ENCODE measurements at places on chromosomes 5 and 9.

GRCh38 chr9:81680006-81680405 is 9.3 kb downstream of the TLE1 start:
- DNase-seq, result no peak

DNA sequence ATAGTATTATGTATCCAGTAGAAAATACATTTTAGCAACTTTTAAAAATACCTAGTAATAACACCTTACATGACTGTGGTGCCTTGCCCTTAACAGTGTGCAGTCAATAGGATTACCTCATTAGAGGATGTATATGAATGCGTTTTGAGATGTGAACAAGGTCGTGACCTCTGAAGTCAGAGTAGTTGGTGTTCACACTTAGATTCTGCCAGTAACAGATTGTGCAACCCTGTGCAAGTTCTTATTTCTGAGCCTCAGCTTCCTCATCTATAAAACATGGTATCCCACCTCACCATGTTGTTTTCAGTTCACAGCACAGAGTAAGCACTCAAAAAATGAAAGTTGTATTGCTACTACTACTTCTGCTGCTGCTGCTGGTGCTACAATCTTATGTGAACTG is 347.3 kb downstream of the KDM4C start:
- no peak for DNase-seq

DNA sequence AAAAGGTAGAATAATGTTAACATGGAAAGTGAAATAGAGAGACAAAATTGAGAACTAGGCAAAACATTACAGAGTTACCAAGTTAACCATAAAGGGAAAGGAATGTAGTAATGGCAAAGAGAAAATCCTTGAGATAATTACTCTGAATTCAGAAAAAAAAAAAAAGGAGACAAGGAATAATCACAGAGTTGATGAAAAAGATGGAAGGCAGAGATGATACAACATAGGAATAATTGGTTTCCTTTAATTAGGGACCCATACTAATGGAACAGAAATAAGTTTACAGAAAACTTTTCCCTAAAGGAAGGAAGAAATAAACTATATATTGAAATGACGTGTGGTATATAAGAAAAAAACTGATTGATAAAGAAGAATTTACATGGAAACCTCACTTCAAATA is 254.1 kb upstream of the FBXL7 start:
- no peak for DNase-seq

GRCh38 chr9:72038890-72039410 is 21.5 kb downstream of the C9orf57 start:
- DNase-seq, result peak; percentile 77

GRCh38 chr5:66945389-66946349 is 250.9 kb downstream of the CD180 start:
- no peak for DNase-seq

- DNase-seq, result no peak
These were observed 12.8 kb downstream of the SLCO4C1 start for GRCh38 chr5:102283102-102283797.

- no peak for DNase-seq
These were observed 1188.1 kb downstream of the DTWD2 start for GRCh38 chr5:117800261-117800660.

- DNase-seq, result no peak
These were observed 60.2 kb downstream of the NRG2 start for GRCh38 chr5:139982975-139983240.

DNA sequence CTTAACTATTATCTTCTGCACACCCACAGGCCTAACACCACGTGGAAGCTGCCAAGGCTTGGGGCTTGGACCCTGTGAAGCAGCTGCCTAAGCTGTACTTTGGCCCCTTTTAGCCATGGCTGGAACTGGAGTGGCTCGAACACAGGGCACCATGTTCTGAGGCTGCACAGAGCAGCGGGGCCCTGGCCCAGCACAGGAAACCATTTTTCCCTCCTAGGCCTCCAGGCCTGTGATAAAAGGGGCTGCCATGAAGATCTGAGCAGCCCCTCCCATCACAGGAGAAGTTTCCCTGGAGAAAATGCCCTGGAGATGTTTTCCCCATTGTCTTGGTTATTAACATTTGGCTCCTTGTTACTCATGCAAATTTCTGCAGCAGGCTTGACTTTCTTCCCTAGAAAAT is 126.3 kb downstream of the MELK start:
- DNase-seq, result no peak

DNA sequence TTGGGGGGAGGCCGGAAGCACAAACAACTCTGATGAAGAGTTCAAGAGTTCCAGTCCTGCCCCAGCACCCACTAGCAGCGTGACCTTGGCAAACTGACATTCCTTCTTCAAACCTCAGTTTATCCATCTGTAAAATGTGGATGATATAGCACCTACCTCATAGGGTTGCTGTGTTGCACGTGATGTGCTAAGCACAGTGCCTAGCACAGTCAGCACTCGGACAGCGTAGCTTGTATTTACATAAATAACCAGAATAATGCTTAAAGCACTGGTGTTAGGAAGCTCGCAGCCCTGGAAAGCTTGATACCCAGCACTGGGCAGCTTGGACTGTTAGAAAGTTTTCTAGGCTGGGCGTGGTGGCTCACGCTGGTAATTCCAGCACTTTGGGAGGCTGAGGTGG is 5.1 kb downstream of the PKN3 start:
- no peak for DNase-seq

DNA sequence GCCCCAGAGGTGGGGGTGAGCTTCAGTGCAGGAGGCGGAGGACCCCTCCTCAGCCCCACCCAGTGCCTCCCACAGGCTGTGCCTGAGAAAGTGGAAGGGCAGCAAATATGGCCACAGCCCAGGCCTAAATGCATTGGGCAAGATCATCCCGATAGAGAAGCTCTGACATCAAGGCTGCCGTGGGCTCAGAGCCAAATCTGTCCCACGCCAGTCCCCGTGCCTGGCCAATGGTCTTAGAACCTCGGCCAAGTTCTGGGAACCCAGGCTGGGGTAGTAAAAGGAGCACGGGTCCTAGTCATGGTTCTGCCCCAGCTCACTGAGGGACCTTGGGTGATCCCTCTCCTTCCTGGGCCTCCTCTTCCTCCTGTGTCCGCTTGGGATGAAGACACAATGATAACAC is 27.7 kb upstream of the TNIP1 start:
- DNase-seq, result no peak

DNA sequence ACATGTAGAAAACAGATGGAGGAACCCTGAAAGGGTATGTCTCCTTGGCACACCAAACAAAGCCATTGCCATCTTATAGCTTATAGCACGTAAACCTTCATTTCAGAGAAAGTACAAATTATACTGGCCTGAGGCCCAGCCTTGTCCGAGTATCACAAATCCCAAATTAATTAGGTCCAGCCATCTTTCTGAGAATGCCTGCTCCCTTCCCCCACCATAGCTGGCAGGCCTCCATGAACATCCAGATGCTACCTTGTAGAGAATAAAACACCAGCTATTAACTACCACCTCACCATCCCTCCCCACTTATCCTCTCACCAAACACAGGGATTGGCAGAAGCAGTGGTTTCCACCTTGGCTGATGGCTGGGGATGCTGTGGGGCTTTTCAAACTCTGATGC is 224.0 kb downstream of the SPOCK1 start:
- DNase-seq, result no peak

- no peak for DNase-seq
These were observed 1.4 kb downstream of the MEF2C start for GRCh38 chr5:88881571-88881971.

DNA sequence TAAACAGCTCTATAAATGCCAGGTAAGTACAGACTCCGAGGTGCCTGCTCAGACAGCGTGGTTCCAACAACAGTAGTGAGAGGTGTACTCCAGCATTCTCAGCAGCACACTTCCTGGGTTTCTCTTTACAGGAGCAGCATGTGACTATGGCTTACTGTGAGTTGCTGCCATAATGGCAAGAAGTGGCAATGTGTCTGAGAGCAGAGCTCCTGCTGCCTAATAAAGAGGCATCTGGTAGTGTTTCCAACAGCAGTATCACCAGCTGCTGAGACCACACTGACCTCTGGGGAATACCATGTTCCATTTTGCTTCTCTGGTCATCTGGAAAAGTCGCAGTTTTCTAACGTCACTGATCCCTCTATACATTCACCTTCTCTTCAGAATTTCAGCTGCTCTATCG is 398.2 kb downstream of the SLCO4C1 start:
- DNase-seq, result no peak

DNA sequence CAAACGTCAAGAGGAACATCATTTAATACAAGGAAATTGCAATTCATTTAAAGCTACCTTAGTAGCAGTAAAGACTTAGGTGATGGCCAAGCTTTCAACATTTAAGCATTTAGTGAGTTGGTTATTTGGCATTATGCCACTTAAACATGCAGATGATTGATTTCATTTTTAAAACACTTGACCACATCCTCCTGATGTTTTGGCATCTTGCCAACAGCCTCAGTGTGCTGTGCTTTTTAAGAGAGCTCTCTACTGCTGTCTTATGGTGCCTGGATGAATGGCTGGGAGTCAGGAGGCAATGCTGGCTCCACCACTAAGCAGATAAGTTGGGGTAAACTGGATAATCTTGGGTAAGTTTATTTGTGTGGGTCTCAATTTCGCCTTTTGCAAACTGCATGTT is 364.5 kb downstream of the MAN2A1 start:
- DNase-seq, result no peak

DNA sequence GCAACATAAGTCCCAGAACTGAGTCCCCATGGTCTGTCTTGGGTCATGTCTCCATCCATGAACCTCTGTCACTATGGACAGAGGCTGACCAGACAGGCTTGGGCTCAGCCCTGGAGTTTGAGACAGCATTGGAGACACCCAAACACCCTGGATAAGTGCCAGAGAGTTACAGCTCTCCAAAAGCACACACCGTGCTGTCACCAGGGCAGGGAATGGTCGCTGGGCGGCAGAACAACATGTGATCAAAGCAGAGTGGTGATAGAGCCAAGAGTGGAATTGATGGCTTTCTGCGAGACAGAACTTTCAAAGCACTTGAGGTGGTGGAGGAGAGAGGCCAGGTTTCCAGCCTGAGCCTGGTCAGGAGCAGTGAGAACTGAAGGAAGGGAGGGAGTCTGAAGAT is 50.1 kb downstream of the DRD1 start:
- DNase-seq, result no peak

- DNase-seq, result no peak
These were observed 246.8 kb downstream of the ARHGAP26 start for GRCh38 chr5:143016777-143017516.

GRCh38 chr5:34551911-34552433 is 104.2 kb upstream of the RAI14 start:
- DNase-seq, result no peak

GRCh38 chr9:110156416-110156815 is 51.5 kb downstream of the C9orf152 start:
- DNase-seq, result no peak

GRCh38 chr5:43085453-43085852 is 35.3 kb upstream of the ZNF131 start:
- no peak for DNase-seq

DNA sequence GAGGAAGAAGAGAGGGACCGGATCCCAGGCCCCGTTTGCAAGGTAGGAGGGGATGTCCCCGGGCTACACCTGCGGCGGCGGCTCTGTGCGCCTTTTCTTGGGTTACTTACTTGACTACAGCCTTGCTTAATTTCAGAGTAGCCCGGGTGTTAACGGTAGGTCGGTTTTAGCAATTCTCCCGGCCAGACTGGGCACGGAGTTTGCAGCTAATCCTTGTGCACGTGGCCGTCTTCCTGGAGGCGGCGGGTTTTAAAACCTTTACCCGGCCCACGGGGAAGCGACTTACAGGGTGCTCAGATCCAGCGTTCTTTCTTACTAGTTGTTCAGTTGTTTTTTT is 313 bp downstream of the BRIX1 start:
- DNase-seq, result no peak

- DNase-seq, result no peak
These were observed 69.5 kb downstream of the ACTL7B start for GRCh38 chr9:108786322-108786721.

DNA sequence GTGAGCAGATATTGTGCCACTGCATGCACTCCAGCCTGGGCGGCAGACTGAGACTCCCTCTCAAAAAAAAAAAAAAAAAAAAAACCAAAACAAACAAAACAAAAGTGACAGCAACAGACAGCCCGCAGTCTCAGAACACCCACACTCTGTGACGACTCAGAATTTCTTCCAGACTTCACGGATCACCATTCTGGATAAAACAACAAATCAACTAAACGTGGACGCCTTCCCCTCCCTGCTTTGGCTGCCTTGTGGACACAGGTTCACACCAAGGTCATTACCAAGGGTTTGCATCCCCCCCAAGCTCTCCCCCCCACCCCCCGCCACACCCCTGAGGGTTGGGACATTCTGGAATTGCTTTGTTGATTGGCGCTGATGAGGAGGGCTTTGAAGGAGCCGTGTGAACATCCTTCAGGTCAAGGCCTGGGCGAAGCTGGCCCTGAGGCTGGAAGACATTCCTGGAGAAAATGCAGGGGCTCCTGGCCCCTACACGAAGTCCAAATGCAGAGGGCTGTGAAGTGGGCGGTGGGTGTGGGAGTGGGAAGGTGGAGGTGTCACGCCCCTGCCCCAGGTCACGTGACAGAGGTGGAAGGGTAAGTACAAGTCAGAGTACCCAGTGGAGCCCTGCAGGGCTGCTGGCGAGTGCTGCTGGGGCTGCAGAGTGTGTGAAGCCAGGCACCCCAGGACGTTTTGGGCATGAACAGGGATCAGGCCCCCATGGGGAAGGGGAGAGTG is 10.1 kb downstream of the LCN10 start:
- no peak for DNase-seq

DNA sequence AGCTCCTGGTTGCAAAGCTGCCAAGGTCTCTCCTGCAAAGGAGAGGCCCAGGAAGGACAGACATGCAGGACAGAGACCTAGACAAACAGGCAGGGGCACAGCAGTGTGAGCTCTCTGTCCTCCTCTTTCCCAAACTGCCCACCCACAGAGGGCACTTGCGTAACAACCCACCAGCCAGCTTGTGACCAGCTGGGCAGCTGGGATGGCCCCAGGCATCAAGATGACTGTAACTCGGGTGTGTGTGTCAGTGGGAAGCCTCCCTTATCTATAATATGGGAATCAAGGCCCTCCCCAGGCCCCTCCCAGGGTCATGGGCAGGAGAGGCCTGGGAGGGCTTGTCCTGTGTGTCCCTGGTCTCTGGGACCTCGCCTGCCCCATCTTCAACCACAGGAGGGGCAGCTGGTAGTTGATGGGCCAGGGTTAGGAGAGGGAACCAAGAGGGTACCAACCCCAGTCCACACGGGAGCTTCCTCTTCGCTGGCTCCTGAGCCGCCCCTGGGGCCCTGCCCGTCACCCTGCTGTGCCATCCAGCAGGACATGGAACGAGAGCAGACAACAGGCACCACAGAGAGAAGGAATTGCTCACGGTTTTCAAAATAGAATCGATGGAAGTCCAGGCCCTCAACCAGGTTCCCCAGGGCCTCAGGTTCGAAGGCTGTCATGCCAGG is 37.9 kb downstream of the SLC6A7 start:
- no peak for DNase-seq

DNA sequence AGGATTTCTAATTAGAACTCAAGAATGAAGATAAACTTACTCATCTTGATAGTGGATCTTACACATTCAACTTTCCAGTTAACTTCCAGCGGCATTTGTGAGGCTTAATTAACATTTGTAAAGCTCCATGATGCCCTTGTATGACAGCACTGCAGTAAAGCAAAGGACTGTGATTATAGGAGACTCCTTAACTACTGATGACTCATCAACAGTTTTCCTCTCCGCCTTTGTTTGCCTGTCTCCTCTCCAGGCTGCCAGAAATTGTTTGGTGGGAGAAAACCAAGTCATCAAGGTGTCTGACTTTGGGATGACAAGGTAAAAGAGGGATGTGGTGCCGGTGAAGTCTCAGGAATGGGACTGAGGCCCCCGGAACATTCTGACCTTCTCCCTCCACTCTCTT is 20.4 kb upstream of the CYFIP2 start:
- DNase-seq, result no peak

Data from caudate nucleus (tissue), 63 donors.